ENCODE measurements at places on chromosomes 3 and 15.

DNA sequence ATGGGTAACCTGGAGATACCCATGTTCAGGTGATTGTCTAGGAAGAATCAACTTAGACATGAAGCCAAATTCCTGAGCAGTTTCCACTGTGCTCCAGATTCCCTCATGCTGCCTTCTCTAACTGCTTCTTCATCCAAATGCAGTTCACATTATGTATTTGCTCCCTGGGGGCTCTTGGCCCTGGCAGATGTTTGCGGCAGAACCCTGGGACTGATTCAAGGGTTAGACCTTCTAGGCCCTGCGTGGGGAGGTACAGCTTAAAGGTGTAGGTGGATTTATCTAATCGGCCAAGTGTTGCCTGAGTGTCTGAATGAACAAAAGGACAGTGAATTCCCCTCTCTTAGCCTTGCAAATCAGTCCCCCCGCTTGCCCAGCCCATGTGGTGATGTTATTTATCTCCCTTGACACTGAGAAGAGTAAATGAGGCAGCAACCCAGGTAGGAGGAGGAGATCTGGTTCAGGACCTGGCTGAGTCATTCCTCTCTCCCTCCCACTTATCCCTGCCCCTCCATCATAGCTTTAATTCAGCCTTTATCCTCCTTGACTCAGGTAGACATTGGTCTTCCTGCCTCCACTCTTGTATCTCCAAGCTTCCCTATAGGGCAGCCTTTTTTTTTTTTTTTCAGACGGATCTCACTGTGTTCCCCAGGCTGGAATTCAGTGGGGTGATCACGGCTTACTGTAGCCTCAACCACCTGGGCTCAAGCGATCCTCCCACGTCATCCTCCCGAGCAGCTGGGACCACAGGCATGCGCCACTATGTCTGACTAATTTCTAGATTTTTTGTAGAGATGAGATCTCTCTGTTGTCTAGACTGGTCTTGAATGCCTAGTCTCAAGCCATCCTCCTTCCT is 54.8 kb downstream of the MAGEF1 start:
- DNase-seq, result no peak

GRCh38 chr3:113231827-113232253 is 20.5 kb downstream of the BOC start:
- no peak for DNase-seq

GRCh38 chr15:75578173-75578947 is 755 bp downstream of the PTPN9 start:
- DNase-seq, result peak; percentile 16

GRCh38 chr15:78107471-78107870 is 15.1 kb downstream of the SH2D7 start:
- DNase-seq, result no peak

- no peak for DNase-seq
Measured at GRCh38 chr3:23776352-23776891, 29.3 kb upstream of the UBE2E1 start.

DNA sequence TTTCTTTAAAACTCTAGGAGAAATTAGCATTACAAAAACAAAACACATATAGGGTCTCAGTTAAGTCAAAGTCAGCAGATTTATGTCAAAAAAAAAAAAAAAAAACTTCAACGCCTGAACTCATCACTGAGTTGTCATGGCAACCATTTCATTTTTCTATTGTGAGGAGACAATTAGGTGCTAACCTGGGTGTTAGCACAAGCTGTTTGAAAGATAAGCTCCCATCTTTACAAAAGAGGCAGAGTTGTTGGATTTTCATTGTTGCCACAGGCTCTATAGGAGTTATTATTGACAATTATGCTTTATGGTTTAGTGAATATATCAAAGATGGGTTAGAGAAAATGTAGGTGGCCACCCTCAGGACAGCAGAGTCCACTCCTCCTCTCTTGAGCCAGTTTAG is 806.9 kb downstream of the GRM7 start:
- no peak for DNase-seq

- DNase-seq, result no peak
Measured at GRCh38 chr15:66931768-66932633, 133.4 kb upstream of the SMAD3 start.

- no peak for DNase-seq
Measured at GRCh38 chr3:123271466-123272159, 69.9 kb downstream of the SEC22A start.

DNA sequence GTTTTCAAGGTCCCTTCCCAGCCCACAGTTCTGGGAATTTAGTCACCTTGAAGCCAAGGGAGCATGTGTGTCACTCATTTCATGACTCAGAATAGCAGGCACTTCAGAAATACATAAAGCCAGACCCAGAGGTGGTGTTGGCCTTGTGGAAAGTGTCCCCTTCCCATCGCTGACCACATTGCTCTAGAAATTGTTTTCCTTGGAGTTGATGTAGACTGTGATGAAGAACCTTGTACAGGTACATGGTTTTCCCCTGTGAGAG is 158.8 kb downstream of the SLCO3A1 start:
- peak; percentile 13 for DNase-seq

DNA sequence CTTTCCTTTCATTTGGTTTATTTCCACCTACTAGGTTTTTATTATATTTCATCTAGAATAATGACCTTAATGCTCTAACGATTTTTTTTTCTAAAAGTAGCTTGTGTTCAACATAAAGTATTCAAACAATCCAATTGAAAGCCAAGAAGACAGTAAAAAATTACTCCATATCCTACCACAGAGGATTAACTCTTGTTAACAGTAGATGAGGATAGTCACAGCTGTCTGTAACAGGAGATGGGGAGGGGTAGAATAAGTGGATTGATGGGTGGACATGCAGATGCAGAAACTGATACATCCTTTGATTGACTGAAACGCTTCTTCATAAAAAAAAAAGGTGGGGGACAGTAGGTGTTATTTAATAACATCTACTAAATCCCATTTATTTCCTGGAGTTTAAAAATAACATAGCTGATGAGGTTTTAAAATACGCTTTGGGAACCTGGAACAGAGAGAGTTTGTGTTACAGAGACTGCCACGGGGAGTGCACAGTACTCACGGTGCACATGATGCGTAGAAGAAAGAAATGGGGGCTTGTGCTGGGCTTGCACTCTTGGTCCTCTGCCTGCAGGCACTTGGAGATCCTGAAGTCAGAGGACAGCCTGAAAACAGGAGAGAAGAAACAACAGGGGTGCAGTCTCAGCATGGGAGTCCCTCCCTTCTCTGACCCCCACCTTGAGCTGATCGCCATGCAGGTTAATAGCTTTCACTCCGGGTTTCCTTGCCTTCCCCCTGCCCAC is 226.7 kb downstream of the THSD4 start:
- no peak for DNase-seq

- no peak for DNase-seq
Measured at GRCh38 chr3:65713016-65713415, 325.7 kb downstream of the MAGI1 start.

GRCh38 chr3:16411441-16411840 is 102.1 kb downstream of the RFTN1 start:
- no peak for DNase-seq

- no peak for DNase-seq
Measured at GRCh38 chr3:185715091-185715490, 109.8 kb downstream of the IGF2BP2 start.

GRCh38 chr3:27993051-27993450 is 248.4 kb upstream of the CMC1 start:
- DNase-seq, result no peak

DNA sequence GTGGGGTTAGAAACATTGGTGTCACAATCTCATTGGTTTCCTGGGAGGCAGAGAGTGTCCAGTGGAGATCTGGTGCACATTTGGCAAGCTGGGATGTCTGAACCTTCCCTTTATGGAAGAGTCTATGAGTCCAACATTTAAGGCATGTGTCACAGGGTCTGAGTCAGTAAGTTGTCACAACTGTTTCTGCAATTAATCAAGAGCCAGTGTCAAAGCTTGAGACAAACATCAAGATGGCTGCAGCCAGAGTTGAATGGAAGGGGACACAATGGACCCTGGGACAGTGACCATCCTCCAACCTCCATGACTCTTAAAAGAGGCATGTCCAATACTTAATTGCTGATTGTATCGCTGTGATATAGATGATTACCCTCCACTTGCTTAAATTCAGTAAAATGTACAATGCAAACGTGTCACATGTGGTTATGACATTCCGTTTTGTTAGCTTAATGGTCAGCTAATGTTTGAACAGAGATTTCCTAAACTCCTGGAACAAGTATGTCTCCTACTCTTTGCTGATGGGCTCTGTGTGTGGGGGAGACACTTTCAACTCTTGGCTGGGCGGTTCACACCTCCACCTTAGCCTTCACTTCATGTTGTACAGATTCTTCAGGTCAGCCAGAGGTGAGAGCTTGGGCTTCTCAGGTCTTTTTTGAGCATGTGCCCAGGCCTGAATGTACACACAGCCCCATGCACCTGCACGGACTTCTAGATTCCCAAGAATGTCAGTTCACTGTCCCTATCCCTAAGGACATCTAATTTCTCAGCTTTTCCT is 79.9 kb upstream of the PRR23E start:
- DNase-seq, result no peak

GRCh38 chr15:39892418-39892817 is 27.6 kb downstream of the GPR176 start:
- DNase-seq, result no peak

DNA sequence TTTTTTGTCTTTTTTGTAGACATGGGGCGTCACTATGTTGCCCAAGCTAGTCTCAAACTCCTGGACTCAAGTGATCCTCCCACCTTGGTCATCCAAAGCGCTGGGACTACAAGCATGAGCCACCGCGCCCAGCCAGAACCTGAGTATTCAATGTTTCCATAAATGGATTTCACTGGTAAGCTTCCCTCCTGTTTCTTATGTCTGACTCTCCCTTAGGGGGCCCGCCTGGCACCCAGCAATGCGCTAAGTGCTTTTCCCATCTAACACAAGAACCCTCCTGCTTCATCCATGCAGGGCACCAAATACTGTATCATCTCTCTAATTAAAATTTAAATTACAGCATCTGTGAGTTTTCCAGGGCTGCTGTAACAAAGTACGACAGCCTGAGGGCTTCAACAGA is 44.9 kb downstream of the KLF15 start:
- DNase-seq, result no peak

DNA sequence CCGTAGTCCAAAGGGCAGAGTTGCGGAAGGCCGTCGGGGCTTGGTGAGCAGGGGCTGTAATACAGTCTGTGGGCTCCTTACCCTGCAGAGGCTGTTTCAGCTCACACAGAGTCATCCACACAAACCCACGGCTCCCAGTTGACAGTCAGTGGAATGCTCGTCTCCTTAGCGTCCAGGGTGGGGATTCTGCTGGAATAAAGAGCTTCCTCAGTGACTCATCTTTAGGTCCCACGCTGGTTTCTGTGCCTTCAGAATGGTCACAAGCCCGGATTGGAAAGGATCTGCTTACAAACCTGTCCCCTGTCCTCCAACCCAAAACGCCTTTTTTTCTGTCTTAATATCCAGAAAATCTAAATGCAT is 201.3 kb upstream of the TPM1 start:
- no peak for DNase-seq

DNA sequence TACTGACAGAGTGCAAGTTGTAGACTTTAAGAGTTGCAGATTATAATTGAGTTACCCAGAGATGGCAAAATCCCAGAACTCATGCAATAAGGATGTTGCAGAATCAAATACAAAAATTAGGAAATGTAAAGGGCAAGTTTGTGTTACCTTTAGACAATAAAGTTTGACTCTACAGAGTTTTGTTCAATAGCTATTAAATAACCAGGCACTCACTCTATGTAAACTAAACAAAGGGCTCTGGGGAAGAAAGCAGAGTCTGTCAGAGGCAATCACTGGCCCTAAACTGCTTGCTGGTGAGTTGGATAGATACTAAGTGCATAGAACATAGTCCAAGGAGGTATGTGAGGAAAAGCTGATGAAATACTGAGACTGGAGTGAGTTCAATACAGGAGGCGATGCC is 40.0 kb upstream of the PLCL2 start:
- DNase-seq, result no peak

GRCh38 chr3:57393977-57394376 is 101.5 kb upstream of the ASB14 start:
- DNase-seq, result no peak

GRCh38 chr3:52253314-52254304 is 8.1 kb downstream of the PPM1M start:
- peak; percentile 84 for DNase-seq

GRCh38 chr3:76954412-76954811 is 85.5 kb upstream of the ROBO2 start:
- DNase-seq, result no peak

- DNase-seq, result no peak
Measured at GRCh38 chr15:90188914-90189748, 12.0 kb upstream of the SEMA4B start.

DNA sequence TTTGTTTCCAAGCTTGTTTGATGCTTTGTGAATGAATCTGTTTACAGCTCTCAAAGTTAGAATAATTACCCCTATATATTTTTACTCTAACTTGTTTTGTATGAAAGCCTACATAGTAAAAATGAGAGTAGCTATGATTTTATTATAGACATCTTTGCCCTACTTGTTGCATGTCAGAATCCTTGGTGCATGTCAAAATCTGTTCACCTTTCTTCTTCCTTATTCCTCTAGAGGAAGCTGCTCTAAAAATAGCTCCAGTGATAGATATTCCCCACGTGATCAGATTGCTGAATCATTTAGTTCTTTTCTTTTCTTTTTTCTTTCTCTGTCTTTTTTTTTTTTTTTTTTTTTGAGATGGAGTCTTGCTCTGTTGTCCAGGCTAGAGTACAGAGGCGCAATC is 39.8 kb downstream of the LRRC49 start:
- DNase-seq, result no peak

- DNase-seq, result no peak
Measured at GRCh38 chr3:193945143-193945542, 190.8 kb upstream of the HES1 start.

DNA sequence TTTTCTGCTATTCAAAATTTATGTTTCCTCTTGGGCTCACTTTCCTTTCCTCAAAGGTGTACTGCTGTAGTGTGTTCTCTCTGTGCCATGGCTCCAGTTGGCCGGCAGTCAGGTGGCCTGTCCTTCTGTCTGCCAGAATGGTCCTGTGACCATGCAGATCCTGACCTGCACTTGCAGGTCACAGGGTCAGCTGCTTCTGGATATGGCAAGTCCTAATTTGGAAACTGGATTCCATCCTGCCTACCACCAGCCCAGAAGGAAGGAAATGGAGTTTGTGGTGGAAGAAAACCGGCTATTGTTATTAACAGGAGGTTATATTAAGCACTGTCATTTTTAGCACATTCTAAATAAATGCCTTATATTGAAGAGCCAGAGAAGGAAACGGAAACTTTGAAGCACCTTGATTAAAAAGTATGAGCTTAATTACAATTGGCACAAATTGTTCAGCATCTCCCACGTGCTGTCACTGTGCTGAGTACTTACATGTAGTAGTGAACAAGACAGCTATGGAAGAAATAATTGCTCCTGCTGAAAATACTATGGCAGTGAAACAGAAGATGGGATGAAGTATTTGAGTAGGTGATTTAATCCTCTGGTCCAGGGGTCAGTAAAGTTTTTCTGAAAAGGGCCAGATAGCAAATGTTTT is 362.8 kb downstream of the PTPRG start:
- DNase-seq, result no peak
